ENCODE measurements at places on chromosomes 1 and 21.

DNA sequence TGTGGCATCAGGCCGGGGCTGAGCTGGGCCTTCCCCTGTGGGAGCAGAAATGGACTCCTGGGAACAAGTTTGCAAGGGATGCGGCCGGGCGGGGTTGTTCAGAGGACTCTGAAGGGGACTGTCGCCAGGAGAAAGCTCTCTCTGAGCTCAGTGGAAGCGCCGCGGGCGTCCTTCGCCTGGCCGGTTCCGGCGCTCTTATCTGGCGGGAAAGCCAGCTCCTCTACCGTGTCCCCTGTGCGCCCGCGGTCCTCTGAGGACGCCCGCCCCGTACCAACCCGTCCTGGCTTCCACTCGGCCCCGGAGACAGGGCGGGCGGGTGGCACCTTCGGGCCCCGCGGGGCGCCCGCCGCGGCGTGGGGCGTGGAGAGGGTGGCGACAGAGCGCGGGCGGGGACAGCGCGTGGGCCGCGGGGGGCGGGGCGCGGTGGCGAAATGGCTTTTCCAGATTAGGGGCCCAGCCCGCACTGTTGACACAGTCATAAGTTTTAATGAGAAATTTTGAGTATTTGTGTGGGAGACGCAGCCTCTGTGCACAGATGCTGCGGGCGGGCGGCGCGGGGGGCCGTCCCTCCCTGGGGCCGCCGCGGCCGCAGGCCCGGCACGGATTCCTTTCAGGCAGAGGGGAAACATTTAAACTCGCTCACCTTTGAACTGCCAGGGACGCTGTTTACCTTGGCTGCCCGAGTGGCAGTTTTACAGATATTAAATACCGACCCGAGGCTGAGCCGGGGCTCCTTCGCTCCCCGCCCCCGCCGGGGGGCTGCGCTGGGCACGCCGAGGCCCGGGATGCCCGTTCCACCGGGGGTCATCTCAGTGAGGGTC is 70.2 kb downstream of the FOXD2 start:
- peak; percentile 34 for DNase-seq

DNA sequence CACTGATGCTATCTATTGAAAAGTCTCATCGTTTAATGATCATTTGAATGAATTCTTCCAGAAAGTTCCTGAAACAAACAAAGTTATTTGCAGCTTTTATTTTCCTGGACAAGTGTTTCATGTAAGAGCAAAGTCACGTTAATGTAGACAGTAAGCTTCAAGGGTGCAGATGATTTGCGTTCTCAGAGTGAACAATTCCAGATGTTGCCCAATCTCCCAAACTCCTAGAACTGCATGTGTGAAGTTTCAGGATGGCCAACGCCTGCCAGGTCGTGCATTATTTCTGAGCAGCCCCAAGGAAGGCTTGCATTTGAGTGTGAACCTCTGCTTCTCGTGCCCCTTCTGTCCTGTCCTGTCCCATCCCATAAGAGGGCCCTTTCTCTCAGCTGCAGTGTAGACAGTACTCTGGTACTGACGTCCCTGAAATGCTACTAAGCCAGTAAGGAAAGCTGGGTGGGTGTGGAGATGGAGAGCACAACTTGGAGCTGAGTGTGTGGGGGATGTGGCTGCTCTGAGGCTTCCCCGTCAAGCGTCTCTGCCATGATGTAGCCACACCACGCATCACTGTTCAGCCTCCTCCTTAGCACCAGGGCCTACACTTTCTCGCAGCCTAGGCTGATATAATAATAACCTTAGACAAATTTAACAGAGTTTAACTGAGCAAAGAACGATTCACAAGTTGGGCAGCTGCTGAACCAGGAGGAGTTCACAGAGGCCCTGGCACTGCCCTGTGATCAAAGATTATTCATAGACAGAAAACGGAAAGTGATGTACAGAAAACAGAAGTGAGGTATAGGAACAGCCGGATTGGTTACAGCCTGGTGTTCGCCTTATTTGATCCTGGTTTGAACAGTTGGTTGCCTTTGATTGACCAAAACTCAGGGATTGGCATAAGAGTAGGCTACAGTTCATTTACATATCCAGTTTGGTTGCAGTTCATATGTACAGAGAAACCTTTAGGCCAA is 50.4 kb downstream of the RHOU start:
- no peak for DNase-seq

- no peak for DNase-seq
Observed at GRCh38 chr1:193335806-193336428, 149.5 kb upstream of the B3GALT2 start.

DNA sequence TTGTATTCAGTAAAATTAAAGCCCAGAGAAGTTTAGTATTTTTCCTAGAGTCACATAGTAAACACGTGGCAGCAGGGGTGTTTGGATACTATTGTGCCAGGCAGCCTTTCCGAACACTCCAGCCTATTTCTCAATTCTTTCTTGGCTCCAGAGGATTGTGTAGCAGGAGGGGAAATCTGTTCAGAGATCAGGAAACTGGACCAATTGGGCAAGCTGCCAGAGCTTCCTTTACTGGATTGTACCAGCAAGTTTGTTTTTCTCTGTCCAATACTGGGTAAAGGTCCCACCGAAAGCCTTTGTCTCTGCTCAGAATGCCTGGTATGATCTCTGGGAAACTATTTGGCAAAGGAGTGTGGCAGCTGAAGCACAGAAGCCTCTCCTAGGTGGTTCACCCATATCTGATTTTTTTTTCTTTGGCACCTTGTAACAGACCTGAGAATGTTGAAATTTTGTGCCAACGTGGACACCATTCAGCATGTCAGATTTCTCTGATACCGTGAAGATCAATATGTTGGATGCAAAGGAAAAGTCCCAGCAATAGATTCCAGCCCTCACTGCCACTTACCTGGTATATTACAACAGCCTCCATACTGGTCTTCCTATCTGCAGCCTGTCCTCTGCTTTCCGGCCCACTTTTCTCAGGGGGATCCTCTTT is 126.2 kb downstream of the FGGY start:
- no peak for DNase-seq

DNA sequence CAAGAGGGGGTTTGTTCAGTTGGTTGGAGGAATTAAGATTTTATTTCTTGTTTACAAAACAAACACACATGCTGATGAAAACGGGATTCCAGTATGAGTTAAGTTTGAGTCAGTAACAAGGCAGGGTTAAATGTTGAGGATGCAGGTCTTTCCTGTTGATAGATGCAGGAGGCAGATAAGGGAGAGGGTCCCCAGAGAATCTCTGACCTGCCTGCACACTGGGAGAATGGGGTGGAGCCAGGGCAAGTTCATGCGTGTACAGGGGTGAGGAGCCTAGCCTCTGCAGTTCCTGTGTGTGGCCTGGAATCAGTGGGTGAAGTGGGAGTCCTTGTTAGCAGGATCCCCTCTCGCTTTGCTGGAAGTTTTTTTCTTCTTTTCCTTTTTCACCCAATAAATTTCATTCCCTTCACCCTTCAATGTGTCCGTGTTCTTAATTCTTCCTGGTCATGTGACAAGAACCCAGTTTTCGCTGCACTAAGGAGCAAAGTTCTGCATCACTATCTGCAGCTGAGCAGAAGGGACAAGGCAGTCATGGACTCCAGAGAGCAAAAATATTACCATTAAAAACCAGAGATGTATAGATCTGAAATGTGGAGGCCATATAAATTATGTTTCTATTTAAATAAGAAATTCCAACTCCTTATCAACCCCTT is 69.9 kb upstream of the MARK1 start:
- no peak for DNase-seq

DNA sequence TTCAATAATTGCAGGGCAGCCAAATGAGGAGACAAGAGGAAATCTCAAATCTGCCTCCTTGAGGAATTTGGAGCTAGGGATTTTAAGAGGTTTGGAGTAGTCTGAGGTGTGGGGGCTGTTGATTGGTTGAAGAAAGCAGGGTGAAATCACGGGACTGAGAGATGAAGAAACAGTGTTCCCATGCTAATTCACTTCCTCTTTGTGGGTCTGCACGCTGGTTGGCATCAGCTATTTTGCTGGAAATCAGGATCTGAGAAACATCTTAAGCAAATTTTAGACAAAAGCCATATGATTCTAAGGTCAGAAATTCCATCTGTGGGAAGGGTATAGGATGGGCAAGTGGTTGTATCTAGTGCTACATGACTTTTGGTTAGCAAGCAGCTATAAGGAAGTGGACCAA is 107.1 kb upstream of the PAXBP1 start:
- no peak for DNase-seq

DNA sequence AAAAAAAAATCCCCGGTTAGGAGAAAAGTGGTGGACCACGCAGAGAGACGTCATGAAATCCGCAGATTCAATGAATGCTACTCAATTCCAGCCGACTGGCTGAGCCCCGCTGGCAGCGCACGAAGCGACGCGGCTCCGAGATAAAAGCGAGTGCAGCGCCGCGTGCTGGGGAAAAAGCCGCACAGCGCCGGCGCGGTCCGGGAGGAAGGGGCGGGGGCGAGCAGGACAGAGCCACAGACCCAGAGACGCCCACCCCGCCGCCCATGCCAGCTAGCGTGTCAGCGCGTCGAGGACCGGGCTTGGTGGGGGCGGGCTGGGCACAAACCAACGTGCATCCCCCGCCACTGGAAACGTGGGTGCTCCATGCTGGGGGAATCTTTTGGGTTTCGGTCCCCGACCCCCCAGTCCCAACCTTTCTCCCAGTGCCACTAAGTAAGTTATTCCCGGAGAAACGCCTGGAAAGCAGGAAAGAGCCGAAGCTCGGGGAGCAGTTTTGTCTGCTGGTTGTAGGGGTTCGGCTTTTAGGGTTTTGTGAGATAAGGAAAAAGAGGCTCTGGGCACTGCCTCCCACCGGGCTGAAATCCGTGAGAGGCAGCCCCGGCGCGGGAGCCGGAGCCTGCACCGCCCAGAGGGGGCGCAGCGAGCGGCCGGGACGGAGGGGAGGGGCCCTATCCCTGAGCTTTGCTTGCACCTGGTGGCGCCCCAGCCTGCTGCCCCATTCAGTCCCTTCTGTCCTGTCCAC is at the start of gene KCNJ6:
KCNJ6 (minus strand) TSS at position 148 of the 742 bp plus-strand sequence. CDS start 75,775 bp downstream, outside the sequence.
- DNase-seq: no peak

DNA sequence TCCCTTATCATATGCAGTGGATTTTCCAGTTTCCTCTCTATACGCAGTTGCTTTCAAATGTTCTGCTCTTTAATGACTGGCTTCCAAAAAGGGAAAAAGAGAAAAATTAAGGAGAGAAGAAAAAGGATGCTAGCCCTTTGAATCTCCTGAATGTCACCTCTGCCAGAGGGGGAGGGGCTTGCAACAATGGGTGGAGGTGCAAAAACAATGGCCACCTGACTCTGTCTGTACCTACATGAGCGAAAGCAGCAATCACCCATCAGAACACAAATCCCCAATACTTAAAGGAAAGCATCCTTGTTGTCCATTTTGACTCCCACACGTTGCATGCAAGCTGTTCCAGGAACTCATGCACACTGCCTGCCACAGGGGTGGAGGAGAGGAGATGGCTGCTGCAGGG is 61.2 kb downstream of the CCDC30 start:
- DNase-seq: no peak

DNA sequence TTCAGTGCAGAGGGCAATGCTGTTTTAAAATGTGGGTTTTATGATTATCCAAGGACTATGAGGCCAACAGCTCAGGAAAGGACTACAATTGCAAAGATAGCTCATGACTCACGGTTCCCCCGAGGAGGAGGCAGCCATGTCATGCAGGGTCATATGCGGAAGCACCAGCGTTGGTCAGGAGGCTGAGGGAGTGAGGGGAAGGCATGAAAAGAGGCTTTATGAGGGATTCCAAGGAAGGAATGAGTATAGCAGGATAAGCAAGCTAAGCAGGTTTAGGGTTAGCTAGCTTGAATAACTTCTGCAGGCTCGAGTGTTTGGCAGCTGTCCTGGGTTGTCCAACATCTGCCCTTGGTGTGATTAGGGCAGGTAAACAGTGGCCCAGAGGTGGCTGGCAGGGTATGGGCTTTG is 495.1 kb downstream of the SETD4 start:
- DNase-seq: no peak

DNA sequence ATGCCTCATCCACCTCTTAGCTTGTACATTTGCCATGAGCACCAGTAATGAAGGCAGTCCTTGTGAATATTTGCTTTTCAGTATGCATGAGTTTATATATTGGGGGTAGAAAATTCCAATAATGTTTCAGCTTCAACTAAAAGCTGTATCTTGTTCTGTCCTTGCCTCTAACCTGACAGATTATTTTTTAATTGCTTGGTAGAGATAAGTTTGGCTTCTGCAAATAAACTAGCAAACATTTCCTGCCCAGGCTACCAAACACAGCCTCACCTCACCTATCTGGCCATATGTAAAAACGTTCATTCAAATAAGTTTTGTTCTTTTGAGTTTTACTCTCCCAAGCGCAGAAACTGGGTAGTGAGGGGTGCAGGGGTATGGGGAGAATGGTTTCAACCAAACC is 75.6 kb upstream of the HOOK1 start:
- no peak for DNase-seq

DNA sequence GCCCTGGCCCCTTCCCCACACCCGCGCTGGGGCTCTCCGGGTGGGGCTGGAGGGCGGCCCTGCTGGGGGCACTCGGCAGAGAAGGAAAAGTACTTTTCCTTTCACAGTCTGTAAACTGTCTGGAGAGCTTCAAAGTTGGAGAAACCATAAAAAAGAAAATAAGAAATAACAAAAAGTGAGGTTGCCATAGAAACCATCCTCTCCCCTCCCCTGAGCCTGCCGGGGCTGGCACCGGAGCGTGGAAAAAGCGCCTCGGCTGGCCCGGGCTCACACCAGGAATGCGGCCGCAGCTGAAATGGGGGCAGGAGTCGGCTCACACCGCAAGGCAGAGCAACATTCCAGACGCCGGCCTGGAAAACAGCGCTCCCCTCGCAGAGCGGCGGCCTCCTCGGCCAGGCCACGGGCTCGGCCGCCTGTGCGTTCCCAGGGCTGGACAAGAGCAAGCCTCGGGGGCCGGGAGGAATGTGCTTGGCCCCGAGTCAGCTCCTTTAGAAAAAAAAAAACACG is 69.2 kb downstream of the MORN1 start:
- DNase-seq: no peak

DNA sequence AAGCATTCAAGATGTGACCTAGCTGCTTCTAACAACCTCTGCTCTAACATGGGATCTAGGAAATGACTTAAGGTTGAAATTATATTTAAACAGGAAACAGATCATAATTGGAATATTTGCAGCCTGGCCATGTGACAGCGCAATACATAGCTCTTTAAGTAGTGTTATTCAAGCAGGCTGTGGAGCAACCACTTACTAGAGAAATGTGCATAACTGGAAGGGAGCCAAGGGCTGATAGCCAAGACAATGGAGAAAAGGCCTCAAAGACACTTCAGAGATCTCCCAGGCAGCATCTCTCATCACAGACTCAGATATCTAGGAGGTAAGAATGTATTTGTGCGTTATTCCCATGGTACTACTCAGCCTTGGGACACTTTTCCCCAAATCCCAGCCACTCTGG is 823.0 kb upstream of the PRMT6 start:
- no peak for DNase-seq

- no peak for DNase-seq
Observed at GRCh38 chr1:36089393-36090121, 865 bp downstream of the ADPRS start.

GRCh38 chr1:36080801-36081200 is 3.1 kb upstream of the TEKT2 start:
- DNase-seq: no peak
